ENCODE measurements at places on chromosomes 6 and 20.

- DNase-seq = no peak
Measured at GRCh38 chr6:73566954-73567591, 46.2 kb upstream of the EEF1A1 start.

- no peak for DNase-seq
Measured at GRCh38 chr6:148195511-148195910, 147.1 kb upstream of the SASH1 start.

GRCh38 chr6:100761841-100762240 is 119.3 kb downstream of the ASCC3 start:
- no peak for DNase-seq

DNA sequence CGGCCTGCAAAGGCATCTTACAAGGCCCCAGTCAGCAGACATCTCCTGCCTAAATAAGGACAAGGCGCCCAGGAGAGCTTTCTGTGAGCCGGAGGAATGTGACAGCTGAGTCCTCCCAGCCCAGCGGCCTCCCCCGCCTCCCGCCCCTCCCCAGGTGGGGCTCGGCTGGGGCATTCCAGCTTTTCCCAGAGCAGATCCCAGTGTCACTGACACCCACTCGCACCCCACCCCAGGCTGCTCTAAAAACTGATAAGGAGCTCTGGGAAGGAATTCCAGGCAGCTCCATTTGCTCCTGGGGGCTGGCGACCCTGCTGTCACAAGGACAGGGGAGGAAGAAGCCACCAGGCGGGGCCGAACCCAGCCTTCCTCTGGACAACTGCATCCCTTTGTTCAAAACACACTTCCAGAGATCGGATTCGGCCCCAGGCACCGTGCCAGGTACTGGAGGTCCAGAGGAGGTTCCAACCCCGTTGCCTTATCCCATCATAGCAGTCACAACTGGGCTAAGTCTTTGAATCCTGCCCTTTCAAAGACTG is 49.7 kb downstream of the JPH2 start:
- peak; percentile 51 for DNase-seq

DNA sequence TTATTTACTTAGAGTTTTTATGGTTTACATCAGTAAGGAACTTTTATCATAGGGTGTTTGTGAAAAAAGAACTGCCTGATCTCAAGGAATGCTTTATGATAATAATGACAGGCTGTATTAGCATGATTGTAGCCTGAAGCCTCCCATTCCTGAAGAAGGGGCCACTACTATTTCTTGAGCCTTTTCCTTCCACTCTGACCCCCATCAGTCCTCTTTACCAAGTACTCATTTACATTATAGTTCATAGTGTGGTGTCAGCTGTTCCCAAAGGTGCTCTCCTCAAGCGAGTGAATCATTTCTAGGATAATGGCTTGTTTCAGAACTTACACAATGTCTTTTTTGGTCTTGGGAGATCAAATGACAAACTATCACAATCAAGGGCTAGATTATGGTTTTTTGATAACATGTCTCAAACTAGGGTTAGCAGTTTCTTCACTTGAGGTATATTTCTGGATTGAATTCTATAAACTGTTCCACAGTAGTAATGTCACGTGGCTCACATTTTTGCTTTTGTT is 283.6 kb downstream of the CDKAL1 start:
- no peak for DNase-seq

DNA sequence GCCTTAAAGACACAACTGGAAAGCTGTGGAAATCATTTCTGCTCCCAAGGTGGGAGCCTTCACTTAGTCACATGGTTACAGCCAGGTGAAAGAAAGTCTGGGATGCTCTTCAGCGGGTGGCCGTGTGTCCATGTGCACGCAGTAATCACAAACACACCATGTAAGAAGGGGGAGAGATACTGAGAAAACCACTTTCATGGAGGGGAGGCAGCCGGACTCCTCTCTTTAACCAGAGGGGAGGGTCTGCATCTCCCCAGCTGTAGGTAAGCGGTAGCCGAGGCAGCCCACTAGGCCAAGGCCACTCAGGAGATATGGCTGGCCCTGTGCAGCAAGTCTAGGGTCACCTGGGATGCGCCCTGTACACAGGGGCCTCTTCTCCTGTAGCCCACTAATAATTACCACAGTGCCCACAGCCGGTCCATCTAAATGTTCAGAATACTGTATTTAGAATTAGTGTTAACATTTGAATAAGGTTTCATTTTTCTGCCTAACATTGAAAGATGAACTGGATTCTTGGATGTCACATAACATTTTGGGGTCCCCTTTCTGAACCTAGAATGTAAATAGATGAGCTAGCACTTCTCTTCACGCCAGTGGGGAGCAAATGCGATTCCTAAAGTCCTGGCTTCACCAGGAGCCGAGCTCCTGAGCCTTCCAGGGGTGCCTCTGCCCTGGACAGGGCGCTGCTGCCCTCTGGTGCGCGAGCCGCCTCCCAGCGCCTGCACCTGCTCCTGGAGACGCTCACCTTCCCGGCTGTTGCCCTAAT is 15.9 kb downstream of the GPR31 start:
- peak; percentile 44 for DNase-seq

DNA sequence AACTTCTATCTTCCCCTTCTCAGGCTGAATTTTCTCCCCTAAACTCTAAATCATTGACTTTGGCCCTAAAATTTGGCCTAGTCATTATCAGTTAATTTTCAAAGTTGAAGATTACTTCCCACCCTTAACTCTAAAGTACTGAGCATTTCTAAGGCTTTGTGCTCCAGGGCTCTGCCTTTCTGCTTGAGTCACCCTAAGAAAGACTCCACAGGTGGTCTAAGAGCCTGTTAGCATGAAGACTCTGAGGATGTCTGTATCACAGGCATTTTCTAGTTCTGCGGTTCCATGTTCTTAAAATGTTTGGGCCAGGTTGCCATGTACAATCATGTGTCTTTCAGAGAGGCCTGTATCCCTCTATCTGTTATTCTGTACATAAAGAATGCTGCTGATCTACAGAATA is 808.1 kb upstream of the MANEA start:
- DNase-seq = no peak

DNA sequence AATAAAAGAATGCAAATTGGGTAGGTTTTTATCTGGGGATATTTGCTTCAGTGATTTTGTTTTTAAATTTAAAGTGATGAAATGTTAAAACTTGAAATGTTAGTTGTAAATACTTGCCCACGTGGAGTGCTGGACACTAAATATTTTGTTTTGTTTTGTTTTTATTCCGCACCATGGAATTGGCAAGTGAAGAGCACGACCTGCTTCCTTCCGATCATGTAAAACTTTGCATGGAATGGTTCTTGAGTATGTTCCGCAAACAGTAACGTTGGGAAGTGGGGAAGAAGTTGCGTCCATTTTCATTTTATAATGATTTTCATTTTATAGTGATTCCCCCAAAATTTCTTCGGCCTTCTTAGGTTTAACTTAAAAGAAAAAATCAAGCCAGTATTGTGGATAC is 765 bp downstream of the IRAK1BP1 start:
- DNase-seq = no peak

DNA sequence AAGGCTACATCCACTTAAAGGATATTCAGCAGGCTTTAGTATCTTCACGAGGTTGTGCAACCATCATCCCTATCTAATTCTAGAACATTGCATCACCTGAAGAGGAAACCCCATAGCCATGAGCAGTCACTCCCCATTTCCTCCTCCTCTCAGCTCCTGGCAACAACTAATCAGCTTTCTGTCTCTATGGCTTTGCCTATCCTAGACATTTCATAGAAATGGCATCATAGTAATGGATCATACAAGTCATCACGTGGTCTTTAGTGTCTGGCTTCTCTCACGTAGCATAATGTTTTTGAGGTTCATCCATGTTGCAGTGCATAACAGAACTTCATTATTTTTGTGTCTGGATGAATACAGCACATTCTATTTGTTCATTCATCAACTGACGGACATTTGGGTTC is 20.5 kb downstream of the SNAI1 start:
- DNase-seq = no peak

- no peak for DNase-seq
Measured at GRCh38 chr20:38109591-38110524, 55.2 kb downstream of the TGM2 start.

DNA sequence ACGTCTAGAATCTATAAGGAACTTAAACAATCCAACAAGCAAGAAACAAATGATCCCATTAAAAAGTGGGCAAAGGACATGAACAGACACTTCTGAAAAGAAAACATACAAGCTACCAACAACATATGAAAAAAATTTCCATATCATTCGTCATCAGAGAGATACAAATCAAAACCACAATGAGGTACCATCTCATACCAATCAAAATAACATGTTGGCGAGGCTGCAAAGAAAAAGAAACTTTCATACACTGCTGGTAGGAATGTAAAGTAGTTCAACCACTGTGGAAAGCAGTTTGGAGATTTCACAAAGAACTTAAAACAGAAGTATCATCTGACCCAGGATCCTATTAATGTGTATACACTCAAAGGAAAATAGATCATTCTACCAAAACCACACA is 243.9 kb upstream of the RUNX2 start:
- no peak for DNase-seq

- DNase-seq = no peak
Measured at GRCh38 chr20:15911581-15911980, 661.7 kb downstream of the KIF16B start.

DNA sequence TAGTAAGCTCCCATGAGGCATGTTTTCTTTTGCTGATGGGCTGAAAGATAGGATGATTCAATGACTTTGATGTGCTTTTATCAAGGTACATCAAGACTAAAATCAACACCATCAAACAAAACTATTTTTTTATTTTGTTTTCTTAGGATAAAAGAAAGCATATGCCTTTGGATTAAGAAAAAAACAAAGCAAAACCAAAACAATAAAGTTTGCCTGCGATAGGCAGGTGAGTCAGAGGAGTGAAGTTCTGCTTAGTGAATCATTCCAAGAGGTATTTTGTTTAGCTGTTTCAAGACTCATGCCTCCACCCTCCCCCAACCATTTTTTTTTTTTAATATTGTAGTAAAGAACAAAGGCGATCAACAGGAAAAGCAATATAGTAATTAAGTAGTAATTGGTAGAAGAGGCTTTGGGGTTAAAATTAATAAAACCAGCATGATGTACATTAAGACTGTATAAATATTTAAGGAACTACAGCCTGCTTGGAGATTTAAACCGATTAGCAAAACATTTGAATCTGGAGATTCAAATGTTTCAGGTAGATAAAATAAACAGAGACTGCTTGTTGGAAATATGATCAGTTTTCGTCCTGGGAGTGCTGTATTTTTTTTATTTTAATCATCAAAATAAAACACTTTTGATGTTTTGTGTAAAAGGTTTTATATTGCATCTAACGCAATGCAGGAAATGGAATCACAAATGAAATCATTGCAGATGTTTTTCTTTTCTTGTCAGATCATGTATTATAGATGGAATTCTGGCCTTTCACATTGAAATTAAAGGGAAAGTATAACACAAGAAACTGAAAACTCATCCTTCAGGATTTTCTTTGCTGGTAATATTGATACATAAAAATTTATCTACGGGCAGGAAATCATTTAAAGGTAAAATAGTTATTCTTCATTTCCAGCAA is 482.3 kb upstream of the MANEA start:
- no peak for DNase-seq

GRCh38 chr6:50862176-50862575 is 43.5 kb downstream of the TFAP2B start:
- DNase-seq = no peak

DNA sequence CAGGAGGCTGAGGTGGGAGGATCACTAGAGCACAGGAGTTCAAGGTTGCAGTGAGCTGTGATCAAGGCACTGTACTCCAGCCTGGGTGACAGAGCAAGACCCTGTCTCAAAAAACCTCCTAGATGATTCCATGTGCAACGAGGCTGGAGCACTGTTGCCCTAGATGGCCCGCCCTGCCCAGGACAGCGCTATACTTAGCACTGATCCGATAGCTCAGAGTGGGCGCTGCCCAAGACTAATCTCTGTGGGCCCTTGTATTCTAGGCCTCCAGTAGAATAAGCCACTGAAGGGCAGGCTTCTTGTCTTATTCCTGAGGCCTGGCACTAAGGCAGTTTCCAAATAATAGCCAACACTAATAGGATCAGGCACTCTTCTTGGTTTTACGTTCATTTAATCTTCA is 41.0 kb downstream of the STK35 start:
- no peak for DNase-seq

- DNase-seq = no peak
Measured at GRCh38 chr6:128327890-128328289, 192.5 kb downstream of the PTPRK start.

DNA sequence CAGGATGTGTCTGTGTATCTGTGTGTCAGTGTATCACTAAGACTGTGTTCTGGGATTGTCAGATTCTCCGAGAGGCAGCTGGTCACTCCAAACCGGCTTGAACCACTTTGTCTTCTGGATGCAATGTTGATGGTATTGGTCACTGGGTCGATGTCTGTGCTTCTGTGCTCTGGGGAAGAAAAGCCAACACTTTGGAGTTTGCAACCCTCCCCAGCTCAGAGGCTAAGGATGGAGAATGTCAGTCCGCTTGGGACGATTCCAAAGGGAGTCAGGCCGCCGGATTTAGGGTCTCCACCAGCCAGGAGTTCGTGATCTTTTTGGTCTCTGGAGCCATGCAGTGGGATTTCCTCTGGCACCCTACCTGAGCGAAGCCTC is 5.2 kb downstream of the MAFB start:
- DNase-seq = no peak

DNA sequence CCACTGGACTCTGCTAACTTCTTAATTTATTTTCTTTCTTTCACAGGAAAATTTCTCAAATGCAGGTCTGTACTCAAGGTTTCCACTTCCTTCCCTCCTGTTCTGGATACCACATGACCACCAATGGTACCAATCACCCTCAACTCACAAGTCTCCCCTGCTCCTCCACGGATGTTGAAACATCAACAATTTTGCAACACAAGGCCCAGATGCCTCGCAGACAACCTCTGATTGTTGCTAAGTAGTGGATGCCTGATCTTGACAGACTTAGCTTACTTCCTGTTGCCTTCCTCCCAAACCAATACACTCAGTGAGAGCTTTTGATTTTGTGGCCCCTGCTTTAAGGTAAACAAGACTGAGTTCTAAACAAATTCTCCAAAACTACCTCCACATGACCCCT is 146.6 kb downstream of the FRK start:
- no peak for DNase-seq

GRCh38 chr6:105452924-105453756 is 50.3 kb upstream of the PREP start:
- DNase-seq = no peak

GRCh38 chr20:22800129-22800528 is 215.8 kb upstream of the FOXA2 start:
- DNase-seq = no peak

DNA sequence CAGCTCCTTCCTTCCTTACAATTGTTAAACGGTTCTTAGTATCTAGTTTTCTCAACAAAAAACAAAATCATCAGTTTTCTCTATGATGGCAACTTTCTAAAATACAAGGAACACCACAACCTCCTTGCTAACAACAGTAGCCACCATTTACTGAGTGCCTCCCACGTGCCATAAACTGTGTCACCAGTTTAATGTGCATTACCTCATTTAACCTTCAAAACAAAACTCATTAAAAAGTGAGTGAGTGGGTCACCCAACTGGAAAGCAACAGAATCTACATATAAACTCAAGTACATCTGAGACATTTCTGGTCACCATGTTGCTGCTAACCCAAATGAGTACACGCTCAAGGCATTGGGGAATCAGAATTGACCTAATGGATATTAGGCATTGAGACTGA is 11.0 kb downstream of the RTN4IP1 start:
- no peak for DNase-seq
